H9 (cell line): ENCODE measurements at places on chromosomes 11 and 22. TPM values are rescaled to one million over a fixed set of nuclear protein-coding genes. Genes with fewer than 3 reads are reported as not detected.

The DLG2 gene
- 8.0 and 8.2 TPM in 2 replicates for total RNA-seq

DNA sequence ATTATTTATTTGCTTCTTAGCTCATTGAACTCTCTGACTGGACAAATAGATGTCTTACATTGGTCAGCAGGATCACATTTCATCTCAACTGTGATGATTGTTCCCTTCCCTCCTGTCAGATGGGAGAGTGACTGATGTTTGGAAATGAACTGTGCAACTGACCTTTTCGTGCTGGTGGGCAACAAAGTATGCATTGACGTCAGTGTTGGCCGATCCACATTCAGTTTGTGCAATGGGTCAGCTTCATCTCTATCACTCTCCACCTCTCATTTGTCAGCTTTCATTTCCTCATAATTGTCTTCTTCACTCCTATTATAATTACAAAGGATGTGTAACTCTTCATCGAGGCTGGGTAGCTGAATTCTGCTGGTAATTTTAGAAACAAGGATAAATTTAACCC lies 71.3 kb downstream of the PPP2R1B start:
- H3K4me3 ChIP-seq, result no peak overlapping the region
- H3K27ac ChIP-seq, result no peak overlapping the region
- H3K4me1 ChIP-seq, result peaks cover 2% of the 10 kb centered on the region; the same call in 1 of the 2 replicates
- H3K36me3 ChIP-seq, result no peaks in the 10 kb centered on the region

DNA sequence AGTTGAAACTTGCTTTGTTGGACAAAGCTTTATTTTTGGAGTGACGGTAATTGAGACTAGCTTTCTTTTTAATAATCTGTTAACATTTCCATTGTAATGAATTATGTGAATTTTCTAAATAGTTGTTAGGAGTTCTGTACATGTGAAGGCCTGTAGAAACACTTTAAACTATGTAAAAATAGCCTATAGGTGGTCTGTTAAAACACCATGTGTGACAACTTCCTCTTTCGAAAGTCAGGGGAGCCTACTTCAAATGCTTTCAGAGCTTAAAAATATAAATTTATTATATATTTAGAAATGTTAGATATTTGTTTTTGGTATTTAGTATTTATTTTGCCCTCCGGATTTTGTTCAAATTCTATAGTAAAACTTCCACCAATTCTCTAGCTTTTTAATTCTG lies 28.7 kb downstream of the DDIAS start:
- H3K4me3 ChIP-seq, result no peak overlapping the region
- no peaks in the 10 kb centered on the region for H3K27me3 ChIP-seq
- no peaks in the 10 kb centered on the region for H3K4me1 ChIP-seq
- DNase-seq, result no peak

The TMEM86A gene
- total RNA-seq, result 2.3 and 3.0 TPM in 2 replicates

DNA sequence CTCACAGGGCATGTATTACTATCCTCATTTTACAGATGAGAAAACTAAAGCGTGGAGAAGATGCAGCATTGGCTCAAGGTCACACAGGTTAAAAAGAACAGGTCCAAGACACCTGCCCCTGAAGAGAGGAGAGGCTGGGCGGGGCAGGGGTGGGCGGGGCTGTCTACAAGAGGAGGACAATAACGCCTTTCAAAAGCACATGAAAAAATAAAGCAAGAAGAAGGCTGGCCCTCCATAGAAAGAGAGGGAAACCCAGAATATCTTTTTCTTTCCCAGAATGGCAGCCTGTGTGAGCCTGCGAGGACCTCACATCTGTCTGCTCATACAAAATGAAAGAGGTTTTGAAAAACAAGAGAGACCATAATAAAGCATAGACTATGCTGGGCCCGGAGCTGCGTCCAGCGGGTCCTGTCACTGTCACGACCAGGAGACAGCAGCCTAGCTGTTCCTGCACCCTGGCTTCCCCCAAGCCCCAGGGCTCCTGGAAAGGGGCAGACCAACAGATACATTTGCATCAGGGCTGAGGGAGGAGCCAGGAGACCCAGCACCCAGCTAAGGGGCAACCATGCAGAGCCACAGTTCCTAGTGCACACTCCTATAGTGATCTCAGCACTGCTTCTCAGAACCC lies 61.6 kb downstream of the DSCAML1 start:
- DNase-seq, result no peak
- no peaks in the 10 kb centered on the region for H3K36me3 ChIP-seq
- H3K27ac ChIP-seq, result no peak overlapping the region
- H3K27me3 ChIP-seq, result no peaks in the 10 kb centered on the region
- H3K4me3 ChIP-seq, result no peak overlapping the region

DNA sequence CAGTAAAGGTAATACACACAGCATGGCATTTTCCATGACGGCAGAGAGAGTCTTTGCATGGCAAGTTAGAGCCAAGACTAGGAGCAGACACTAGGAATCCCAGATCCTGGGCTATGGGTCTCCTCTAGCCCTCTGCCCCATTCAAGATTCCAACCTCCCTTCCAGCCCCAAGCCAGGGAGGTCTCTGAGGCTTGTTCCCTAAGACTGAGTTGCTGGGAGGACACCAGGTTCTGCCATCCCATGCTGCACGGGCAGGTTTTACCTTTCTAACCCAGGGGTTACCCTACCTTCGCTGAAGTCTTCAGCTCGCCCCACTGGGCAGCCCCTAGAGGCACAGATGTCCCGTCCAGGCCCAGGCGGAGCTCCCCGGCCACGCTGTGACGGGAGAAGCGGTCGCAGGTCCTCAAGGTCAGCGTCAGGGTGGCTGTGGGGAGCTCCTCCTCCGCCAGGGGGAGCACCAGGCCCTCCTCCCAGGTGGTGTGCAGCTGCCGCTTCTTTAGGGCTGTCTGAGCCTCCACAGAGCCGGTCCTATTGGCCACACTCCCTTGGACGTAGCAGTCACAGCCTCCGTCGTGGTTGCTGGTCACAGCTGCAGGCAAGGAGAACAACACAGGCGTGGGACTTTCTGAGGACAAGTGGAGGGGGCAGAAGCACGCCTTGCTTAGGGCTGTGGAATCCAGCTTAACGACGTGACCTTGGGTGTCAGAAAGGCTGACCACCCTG lies 33.8 kb downstream of the SYT13 start:
- no peak overlapping the region for H3K27ac ChIP-seq
- peak; percentile 92 for DNase-seq
- no peaks in the 10 kb centered on the region; the same call in 2 of the 3 replicates for H3K36me3 ChIP-seq
- H3K27me3 ChIP-seq, result no peaks in the 10 kb centered on the region
- no peak overlapping the region for H3K4me3 ChIP-seq

The CST6 gene
- not detected in 2 replicates for total RNA-seq

DNA sequence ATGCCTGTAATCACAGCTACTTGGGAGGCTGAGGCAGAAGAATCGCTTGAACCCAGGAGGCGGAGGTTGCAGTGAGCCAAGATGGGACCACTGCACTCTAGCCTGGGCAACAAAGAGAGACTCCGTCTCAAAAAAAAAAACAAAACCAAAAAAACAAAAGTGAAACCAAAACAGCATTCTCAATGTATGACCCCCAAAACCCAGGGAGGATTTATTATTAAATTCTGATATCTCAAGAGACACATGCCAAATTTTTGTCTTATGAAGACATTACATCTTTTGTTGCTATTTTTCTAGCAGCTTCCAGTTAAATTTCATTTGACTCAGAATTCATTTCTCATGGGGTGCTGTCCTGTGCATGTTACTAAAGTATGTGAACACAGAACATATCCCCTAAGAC lies 3.0 kb upstream of the YPEL4 start:
- H3K27ac ChIP-seq, result no peak overlapping the region
- peaks cover 10% of the 10 kb centered on the region for H3K4me1 ChIP-seq
- H3K4me3 ChIP-seq, result no peak overlapping the region

DNA sequence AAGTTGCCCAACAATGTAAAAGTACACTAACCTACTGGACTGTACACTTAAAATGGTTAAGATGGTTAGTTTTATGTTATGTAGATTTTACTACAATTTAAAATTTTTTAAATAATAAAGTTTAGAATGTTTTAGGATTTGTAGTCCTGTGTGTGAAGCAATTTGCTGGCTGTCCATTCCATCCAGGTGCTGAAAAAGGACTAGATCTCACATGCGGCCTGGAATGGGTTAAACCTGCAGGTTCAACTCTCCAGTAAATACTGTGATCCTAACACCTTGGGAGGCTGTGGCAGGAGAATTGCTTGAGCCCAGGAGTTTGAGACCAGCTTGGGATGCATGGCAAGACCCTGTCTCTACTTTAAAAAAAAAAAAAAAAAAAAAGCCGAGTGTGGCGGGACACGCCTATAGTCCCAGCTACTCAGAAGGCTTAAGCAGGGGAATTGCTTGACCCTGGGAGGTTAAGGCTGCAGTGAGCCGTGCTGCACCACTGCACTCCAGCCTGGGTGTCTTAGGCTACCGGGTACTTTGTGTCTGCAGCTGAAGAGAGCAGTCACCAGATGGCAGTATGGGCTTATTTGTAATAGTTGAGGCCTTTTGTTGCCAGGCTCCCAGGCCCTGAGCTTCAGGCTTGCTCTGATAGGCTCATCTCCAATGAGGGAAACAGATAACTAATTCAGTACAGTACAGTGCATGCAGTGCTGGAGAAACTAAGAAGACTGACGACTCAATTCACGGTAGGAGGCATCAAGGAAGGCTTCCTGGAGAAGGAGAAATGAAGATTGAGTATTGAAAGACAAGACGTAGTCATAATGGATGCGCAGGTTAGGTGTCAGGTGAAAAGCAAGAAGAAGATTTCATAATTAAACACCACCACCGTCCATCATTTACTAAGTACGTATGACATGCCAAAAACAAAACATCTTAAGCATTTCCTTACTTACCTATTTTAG lies 64.7 kb upstream of the ASPHD2 start:
- H3K4me3 ChIP-seq, result no peak overlapping the region
- peaks cover 2% of the 10 kb centered on the region; the same call in 1 of the 2 replicates for H3K27me3 ChIP-seq
- H3K4me1 ChIP-seq, result 0 out of 2 replicates have a peak, but pooled peaks cover 2% of the 10 kb centered on the region
- H3K27ac ChIP-seq, result no peak overlapping the region

DNA sequence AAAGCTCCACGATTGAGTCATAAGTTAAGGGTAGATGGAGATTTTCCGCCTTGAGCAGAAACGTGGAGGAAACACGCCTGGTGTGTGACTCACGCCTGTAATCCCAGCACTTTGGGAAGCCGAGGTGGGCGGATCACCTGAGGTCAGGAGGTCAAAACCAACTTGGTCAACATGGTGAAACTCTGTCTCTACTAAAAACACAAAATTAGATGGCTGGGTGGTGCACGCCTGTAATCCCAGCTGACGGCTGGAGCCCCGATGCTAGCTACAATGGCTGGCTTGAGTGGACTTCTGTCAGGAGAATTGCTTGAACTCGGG lies 17.3 kb upstream of the DGCR8 start:
- peaks cover 2% of the 10 kb centered on the region; the same call in 1 of the 2 replicates for H3K36me3 ChIP-seq
- H3K4me1 ChIP-seq, result no peaks in the 10 kb centered on the region
- DNase-seq, result no peak
- no peak overlapping the region for H3K4me3 ChIP-seq
- no peak overlapping the region for H3K27ac ChIP-seq

- peaks cover 15% of the 10 kb centered on the region for H3K4me1 ChIP-seq
- DNase-seq, result peak; percentile 22
- no peaks in the 10 kb centered on the region; the same call in 1 of the 2 replicates for H3K27me3 ChIP-seq
- no peaks in the 10 kb centered on the region for H3K36me3 ChIP-seq
- H3K27ac ChIP-seq, result no peak overlapping the region
Observed at GRCh38 chr11:44778195-44779100, 51.7 kb downstream of the TSPAN18 start.

DNA sequence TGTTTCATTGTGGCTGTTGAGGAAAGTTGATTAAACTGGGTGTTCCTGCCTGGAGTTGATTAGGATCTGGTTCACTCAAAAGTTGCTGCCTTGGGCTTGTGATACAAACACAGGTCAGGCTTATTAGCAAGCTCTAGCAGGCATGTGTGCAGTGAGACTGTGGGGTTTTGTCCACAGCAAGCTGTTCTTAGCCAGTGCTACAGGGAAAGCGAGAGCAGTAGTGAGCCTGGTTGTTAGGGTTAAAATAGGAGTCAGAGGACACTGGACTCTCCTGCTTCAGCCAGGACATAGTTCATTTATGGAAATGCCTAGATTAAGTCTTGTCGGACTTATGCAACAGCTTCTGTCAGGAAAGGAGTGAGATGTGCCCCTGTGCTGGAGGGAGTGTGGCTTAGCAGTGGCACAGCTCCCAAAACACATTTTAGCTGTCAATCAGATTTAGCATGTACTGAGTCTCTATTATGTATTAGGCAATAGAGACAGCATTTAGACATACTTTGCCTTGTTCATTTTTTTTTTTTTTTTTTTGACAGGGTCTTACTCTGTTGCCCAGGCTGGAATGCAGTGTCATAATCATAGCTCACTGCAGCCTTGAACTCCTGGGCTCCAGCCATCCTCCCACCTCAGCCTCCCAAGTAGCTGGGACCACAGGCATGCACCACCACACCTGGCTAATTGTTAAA lies 8.7 kb downstream of the SNRPD3 start:
- H3K4me3 ChIP-seq, result no peak overlapping the region
- no peak for DNase-seq
- peaks cover 29% of the 10 kb centered on the region for H3K36me3 ChIP-seq

The EHF gene
- not detected in 2 replicates for total RNA-seq

GRCh38 chr11:12285106-12285505 lies 92.3 kb upstream of the PARVA start:
- no peak for DNase-seq
- H3K4me1 ChIP-seq, result no peaks in the 10 kb centered on the region; the same call in 1 of the 2 replicates
- H3K36me3 ChIP-seq, result no peaks in the 10 kb centered on the region
- H3K4me3 ChIP-seq, result no peak overlapping the region
- H3K27ac ChIP-seq, result no peak overlapping the region
- no peaks in the 10 kb centered on the region for H3K27me3 ChIP-seq

GRCh38 chr22:41966607-41967240 lies 2.5 kb upstream of the SEPTIN3 start:
- peak overlapping the region; percentile 24; the same call in 1 of the 3 replicates for H3K4me3 ChIP-seq
- H3K27ac ChIP-seq, result no peak overlapping the region
- peak; percentile 81 for DNase-seq
- 0 out of 2 replicates have a peak, but pooled peaks cover 3% of the 10 kb centered on the region for H3K36me3 ChIP-seq

- no peak overlapping the region for H3K27ac ChIP-seq
- no peak for DNase-seq
- no peaks in the 10 kb centered on the region for H3K27me3 ChIP-seq
Observed at GRCh38 chr11:95716266-95716665, 73.3 kb downstream of the FAM76B start.

GRCh38 chr11:20844216-20844615 lies 174.8 kb downstream of the NELL1 start:
- H3K4me1 ChIP-seq, result peaks cover 4% of the 10 kb centered on the region; the same call in 1 of the 2 replicates
- H3K4me3 ChIP-seq, result no peak overlapping the region
- no peaks in the 10 kb centered on the region for H3K36me3 ChIP-seq
- DNase-seq, result no peak
- H3K27me3 ChIP-seq, result no peaks in the 10 kb centered on the region

The MISFA gene
- total RNA-seq, result 2.8 and 3.7 TPM in 2 replicates

The MIOX gene
- total RNA-seq, result 1.4 and 1.5 TPM in 2 replicates

DNA sequence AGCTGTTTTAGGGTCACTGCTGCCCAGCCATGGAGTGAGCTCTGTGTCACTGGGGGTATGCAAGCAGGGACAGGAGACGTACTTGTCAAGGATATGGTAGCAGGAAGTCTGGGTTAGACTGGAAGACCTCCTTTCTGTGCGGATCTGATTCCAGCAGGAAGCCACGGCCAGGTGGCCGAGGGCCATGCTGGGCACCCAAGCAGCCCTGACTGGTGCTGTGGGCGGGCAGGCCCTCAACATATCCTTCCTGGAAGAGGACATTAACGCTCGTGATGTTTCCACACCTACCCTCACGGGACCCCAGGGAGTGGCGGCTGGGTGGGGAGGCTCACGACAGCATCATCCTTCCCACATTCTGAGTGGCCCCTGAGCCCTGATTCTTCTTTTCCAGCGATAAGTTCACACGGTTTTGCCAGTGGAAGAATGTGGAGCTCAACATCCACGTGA lies 8.7 kb upstream of the ANKRD13D start:
- H3K4me3 ChIP-seq, result no peak overlapping the region; the same call in 2 of the 3 replicates
- H3K27me3 ChIP-seq, result no peaks in the 10 kb centered on the region
- DNase-seq, result no peak
